ENCODE measurements at places on chromosomes 4 and X.

DNA sequence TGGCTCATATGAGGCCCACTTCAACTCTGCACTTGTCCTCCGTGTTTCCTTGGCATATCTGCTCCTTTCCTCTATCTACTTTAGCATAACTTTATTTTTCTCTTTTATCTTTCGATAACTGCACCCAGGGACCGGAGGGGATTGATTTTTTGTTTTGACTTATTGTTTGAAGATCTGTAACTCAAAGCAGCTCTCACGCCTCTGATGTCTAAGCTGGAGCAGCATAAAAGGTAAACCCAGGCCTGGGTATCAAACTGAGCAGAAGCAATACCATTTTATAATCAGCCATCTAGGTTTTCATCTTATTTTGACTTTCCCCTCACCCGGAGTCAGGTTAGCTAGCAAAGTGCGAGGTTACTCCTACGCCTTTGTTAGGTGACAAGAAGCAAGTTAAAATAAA lies 28.4 kb downstream of the LEF1 start:
- DNase-seq, result no peak

GRCh38 chr4:20639346-20639745 lies 60.9 kb upstream of the PACRGL start:
- DNase-seq, result no peak

GRCh38 chrX:45845142-45845541 lies 644.5 kb upstream of the DIPK2B start:
- DNase-seq, result no peak

GRCh38 chrX:112636951-112637581 lies 42.7 kb downstream of the LHFPL1 start:
- DNase-seq, result no peak

DNA sequence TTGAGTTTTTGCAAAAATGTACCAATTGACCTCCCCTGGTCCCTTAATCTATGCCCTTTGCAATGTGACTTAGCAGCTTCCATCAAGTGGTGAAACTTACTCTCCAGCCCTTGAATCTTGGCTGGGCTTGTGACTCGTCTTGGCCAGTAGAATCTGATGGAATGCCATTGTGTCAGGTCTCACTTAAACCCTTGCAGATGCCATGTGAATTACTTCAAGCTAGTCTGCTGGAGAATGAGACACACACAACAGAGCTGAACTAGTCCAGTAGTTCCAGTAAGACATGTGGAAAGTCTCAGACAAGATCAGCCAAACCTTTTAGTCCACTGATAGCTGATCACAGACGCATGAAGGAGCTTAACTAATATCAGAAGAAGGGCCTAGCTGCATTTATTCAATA lies 567.8 kb upstream of the CPEB2 start:
- no peak for DNase-seq

DNA sequence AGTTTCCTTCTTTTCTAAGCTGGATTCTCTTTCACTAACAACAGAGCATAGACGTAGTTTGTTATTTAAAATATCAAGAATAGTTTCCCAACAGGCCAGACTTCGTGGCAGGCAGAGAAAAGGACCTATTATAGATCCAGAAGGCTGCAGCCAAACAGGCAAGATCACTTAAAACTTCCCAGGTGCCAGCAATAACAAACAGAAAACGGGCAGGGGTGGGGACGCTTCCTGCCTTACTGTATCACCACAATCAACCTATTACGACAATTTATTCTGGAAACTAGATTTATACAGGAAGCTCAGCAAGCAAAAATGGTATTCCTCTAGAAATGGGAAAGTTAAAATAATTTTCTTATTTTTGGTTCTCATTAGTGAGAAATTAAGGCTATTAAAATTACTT lies 22.1 kb downstream of the RWDD4 start:
- no peak for DNase-seq
